Cortex of kidney (tissue), 1 donor: ENCODE measurements at places on chromosomes 5 and 9.
A peak's percentile ranks its signal among the peaks of the same experiment; 100 is the strongest.

DNA sequence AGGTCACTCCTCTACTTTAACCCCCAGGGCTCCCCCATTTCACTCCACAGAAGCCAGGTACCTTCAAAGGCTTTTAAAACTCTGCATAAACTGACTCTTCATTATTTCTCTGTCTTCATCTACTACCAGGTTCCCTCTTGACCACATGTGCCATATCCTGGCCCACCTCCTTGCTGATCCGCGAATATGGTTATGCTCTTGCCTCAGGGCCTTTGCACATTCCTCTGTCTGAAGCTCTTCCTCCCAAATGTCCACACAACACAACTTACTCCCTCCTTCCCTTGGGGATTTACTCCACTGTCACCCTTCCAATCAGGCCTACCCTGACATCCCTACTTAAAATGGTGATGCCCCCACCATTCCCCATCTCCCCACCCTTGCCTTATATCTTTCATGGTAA is 134.6 kb upstream of the ANKRD55 start:
- no peak for DNase-seq

- DNase-seq = no peak
Measured at GRCh38 chr9:6896562-6896961, 138.8 kb downstream of the KDM4C start.

DNA sequence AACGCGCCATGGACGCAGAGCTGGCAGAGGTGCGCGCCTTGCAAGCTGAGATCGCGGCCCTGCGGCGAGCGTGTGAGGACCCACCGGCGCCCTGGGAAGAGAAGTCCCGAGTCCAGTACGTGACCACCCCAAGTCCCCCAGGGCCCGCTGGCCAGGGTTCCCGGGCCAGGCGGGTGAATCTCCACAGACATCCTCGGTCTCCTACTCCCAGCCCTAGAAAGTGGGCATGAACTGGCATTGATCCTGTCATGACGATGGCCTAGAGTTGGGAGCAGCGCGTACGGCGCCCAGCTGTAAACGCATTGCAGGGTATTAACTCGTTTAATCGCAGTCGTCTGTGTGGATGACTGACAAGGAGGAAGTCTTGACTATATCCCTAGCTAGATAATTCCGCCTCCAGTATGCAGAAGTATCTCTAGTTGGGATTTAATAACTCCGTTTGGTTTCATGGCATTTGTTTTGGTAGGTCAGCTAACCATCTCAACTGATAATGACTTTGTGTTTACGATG is 293 bp downstream of the CENPP start:
- DNase-seq = no peak

GRCh38 chr5:165138236-165138635 is 1632.8 kb downstream of the MAT2B start:
- no peak for DNase-seq

DNA sequence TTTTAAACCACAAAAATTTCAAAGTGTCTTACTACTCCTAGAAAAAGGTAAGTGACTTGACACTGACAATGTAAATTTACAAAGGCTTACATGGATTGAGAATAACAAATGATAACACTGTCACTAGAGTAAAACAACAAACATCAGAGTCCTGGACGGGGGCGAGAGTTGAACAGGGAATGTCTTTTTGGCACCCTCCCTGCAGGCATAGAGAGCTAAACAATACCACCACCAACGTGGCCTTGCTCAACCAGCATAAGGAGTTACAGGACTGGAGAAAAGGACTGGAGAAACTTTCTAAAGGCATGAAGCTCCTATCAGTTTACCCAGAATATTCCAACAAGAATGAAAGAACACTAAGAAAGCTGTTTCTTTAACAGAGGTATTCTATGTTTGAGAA is 55.3 kb downstream of the PTBP3 start:
- DNase-seq = no peak

DNA sequence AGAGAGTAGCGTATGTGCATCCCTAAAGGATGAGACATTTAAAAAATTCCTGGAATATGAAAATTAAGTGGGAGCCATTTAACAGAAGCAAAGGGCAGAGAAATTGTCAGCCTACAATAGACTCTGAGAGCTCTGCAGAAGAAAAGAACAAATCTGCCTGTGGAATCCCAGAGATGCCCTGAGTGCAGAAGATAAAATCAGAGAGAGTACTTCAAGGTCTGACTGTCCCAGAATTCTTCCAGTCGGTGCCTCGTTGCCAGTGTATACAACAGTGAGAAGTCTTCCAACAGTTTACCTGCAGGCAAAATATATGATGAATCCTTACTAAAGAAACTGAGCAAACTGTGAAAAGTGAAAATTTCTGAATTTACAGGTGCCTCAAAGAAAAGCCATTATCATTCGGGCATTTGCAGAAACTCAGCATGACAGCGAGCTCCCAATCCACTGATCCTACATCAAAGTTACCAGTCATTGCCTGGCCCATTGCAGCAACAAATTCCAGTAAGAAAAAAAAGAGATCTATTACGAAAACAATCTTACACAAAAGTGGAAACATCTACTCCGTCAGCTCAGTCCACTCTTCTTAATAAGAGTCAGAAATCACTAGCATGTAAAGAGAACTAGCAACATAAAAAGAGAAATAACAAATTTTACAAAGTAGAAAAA is 92.8 kb upstream of the VCAN start:
- no peak for DNase-seq

GRCh38 chr9:75085640-75086039 is 2.3 kb downstream of the NMRK1 start:
- DNase-seq = no peak

DNA sequence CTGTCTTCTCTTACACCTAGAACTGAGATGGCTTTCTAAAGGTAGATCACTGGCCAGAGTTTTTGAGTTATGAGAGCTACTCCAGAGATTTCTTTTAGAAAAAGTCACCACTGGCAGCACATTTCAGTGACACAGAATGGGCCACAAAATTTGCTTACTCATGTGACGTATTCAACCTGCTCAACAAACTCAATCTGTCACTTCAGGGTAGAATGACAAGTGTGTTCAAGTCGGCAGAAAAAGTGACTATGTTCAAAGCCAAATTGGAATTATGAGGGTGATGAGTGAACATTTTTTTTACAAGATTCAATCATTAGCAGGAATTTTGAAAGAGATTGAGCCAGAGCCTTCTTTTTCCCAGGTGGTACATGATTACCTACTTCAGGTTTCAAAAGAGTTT is 46.5 kb downstream of the TAF11L14 start:
- no peak for DNase-seq

DNA sequence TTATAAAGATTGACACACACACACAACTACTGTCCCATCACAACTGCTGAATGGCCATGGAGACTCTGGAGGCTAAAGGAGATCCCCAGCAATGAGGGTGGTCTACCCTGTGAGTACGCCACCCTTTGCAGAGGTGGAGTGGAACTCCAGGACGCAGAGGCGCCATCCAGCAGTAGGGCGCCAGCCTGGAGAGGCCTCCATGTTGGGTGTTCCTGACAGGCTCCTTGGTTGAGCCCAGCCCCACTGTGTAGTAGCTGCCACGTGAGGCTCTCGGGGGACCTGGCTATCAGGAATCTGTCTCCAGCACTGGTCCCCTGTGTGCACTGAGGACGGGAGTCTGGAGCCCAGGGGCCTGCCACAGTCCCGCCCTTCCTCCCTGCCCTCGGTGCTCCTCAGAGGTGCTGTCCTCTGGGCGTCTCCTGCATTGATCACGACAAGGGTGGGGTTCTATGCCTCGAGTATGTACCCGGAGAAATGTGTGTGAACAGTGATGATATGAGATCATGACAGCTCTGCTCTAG is 72.3 kb downstream of the DAP start:
- DNase-seq = no peak

DNA sequence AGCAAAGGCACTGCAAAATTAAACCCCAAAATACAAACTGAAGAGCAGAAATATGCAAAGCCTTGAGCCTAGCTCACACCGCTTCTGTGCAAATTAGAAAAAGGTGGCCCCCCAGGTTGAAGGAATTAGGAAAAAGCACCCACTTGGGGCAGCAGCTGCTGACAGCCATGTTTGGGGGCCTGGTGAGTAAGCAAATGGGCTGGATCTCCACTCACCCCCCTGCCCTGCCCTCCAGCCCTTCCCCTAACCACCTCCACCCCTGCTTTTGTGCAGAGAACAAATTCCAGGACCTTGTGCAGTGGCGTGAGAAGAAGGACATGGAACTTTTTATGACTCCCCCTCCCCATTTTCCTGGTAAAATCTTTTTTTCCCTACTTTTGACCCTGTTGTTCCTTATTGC is 92.0 kb upstream of the DNAH5 start:
- DNase-seq = no peak

GRCh38 chr5:96816991-96817390 is 9.2 kb upstream of the ERAP1 start:
- DNase-seq = no peak

DNA sequence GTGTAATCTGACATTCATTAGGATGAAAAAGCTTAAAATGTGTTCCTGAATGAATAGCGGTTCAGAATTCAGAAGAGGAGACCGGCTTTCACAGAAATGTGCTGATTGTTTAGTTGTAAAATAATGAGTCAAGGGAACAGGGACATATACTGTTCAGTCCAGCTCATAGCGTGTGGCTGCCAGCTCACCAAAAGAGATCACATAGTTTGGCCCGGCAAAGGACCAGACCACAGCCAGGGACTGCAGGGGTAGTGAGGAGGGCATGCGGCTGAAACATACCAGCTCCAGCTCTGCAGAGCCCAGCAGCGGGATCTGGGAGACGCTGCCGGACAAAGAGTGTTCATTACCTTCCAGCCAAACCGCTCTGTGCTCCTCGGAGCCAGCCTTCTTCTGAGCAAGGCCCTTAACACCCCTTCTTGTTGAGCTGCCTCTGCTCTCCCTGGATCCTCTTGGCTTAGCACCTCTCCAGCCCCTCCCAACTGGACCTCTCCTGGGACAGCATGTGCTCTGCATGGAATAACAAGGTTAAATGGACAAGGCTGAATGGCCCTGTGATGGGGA is 116.8 kb upstream of the CNTLN start:
- DNase-seq = no peak

DNA sequence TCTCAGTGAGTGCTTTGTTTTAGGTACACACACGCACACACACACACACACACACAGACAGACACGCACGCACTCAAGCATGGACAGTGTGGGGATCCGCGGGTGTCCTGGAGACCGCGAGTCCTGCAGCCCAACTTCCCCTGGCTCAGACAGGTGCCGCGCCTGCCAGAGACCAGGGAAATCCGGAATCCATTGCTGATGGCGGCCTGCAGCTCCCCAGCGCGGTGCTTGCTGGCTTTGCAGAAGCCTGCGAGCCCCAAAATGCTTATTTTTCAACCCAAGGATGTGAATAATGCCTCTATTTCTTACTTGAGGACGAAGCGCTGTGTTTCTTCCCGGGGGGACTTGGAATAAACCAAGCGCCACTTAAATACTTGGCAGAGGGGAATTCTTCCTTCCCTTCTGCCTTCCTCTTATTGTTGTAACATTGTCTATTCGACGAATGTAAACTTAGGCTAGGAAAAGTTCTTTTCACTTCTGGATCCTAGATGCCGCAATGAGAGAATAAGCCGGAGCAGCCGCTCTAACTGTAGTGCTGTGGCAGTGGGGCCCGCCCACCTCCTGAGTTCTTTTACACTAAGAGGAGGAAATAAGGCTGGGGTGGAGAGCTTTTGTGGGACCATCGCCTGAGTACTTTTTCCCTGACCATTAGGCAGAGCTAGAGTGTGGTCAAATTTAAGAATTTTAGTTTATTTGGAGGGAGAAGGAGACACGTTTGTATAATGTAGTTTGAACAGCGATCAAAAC is 802 bp downstream of the ITGA2 start:
- DNase-seq = peak; percentile 11

DNA sequence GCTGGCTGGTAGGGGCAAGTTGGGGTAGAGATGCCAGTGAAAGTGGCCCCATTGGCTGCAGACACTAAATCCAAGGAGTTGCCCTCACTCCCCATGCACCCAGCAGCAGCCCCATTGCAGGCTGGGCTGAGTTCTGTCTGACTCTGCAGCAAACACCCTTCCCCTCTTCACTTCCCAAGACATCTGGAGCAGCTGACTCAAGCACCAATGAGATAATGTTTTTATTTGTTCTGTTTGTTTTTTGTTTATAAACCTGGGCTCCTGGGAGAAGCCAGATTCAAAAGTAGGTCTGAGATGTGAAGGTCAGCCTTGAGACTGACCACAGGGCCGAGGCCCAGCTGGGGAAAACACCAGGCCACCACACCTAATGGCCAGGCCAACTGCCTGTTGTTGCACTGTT is 545.9 kb upstream of the KLF4 start:
- DNase-seq = no peak

- no peak for DNase-seq
Measured at GRCh38 chr5:150503386-150503785, 4.5 kb upstream of the NDST1 start.

GRCh38 chr5:38866362-38867031 is 20.7 kb downstream of the OSMR start:
- DNase-seq = no peak

DNA sequence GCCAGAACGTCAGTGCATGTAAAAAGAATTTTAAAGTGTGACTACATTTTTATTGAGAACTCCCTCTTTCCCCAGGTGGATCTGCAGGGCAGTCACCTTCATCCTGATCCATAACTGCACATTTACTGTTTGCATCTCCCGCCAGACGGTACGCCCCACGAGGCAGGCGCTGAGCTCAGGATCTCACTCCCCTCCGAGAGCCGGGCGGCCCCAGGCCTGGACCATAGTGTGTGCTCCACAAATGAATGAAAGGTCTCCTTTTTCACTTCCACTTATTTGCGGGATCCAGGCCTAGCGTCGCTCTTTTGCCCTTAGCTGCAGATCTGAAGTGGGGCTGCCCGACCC is 378 bp downstream of the DROSHA start:
- DNase-seq = no peak

- DNase-seq = no peak
Measured at GRCh38 chr9:127521919-127522304, 70.6 kb downstream of the LRSAM1 start.

DNA sequence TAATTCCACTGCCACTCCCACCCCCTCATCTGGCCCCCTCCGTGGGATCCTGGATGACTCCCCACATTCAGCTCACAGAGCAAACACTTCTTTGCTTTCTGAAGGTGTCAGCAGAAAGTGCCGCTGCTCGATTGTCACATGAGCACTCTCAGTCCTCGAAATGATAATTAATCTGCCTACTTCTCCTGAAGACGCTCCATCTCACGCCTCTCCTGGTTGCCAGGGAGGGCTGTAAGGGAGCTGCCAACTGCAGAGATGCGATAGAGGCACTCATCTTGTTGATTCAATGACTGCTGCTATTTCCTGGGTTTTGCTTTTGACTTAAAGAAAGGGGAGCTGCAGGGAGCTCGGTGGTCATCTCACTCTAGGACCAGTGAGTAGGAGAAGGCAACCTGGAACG is 206.5 kb downstream of the DAB2IP start:
- no peak for DNase-seq

DNA sequence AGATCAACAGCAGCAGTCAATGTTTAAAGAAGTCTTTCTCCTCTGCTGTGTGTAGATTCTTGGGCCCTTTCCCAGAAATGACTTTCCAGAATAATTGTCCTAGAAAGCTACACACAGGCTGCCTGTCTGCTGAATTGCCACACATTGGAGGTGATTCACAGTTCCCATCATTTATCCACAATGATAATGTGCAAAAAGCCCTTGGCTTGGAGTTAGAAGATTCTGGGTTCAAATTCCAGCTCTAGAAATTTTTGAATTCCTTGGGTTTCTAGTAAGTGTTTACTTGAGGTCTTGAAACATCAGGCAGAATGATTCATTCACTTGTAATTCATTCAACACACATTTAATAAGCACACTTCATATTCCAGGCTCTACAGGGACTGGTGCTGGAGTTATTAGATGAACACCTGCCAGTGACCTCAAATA is 28.6 kb upstream of the EPB41L4B start:
- no peak for DNase-seq

- DNase-seq = no peak
Measured at GRCh38 chr5:111238431-111239225, 14.4 kb downstream of the CAMK4 start.

GRCh38 chr5:10335711-10336470 is 17.6 kb upstream of the MARCHF6 start:
- DNase-seq = no peak
